ENCODE measurements at places on chromosomes 6 and 20.

- DNase-seq: no peak
Measured at GRCh38 chr6:1838604-1839213, 229.0 kb downstream of the FOXC1 start.

DNA sequence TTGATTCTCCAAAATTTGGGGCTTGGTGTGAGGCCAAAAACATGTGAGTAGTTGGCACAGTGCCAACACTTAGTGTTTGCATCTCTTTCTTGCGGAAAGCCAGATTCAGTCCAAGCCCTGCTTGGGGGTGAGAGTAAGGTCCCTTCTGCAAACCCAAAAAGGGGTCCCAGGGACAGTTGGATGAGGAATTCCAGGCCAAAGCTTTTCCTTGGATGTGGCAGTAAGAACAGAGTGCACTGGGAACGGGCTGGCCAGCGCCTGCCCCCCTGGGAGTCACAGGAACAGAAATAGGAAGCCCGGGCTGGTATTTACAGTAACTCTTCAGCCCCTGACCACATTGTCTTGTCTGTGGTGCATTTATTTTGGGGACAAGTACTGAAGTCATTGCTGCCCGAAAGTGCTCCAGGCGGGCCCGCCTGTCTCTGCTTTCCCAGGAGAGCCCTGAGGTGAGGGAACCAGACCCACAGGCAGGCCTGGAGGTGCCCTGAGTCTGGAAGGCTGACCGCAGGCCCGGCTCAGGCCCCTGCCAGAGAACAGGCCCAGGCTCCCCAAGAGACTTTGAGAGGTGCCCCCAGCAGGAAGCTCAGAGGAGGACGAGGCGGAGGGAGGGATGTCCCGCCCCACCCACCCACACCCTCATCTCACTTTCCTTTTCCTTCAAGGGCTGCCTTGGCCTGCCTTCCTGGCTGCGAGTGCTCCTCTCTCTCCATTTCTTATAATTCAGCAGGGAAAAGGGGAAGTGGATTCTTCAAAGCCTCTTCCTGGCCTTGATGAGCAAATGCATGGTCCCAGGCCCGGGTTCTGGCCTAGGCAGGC is 218.4 kb downstream of the MAFB start:
- peak; percentile 53 for DNase-seq

DNA sequence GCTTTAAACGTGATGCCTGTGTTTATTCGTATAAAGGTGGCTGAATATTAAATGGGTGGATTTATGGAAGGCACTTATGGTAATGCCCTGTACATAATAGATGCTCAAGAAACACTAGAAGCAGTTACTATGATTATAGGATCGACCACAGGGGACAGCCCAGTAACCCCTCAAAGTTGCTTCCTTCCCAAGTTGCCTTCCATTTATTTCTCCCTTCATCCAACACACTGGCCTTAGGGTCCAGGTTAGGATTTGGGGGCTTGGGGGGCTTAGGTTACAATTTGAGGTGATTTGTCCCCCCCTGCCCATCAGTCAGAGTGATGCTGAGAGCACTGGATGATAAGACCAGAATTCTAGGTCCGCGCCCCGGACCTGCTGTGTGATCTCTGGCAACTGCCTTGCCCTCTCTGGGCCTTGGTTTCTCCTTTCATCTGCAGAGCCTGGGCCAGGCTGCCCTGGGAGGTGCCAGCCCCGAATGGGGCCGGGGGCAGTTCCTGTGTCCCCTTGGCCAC is 101.5 kb downstream of the CEBPB start:
- DNase-seq: no peak

DNA sequence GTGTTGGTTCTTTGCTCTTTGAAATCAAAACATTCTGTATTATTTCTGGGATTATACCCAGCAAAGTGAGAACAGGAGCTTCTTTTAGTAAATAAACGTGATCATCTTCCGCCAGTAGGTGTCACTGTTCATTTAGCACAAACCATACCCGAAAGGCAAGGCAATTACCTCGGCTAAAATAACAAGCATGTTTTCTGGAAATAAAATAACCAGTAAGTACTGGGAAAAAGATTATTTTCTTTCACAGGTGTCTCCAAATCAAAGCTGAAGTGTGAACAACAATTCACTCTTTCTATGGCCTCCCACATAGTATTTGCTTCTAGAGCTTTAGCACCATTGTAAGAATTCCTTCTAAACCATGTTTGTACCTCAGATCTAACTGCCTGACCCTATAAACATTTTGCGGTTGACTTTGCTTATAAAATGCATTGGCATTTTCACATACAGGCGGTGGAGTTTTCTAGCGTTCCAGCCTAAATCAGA is 144.6 kb upstream of the AGPAT4 start:
- DNase-seq: peak; percentile 50

- no peak for DNase-seq
Measured at GRCh38 chr6:95815389-95816056, 200.3 kb upstream of the FUT9 start.

DNA sequence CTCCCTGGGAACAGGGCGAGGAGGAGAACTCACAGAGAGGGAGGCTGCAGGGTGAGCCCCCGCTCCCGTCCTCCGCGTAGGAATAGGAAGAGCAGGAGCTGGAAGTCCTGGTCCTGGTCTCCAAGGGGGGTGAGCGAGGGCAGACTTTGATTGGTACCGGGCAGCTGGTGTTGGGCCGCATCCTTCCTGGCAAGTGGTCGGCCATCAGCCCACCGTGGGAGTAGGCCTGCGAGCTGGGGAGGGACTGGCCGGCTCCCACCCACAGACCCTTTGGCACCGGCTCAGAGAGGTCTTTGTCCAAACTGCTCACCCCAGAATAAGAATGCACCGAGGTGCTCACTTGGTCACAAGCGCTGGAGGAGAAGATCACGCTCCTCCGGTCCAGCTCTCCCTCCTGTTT is 56.2 kb downstream of the GJA10 start:
- no peak for DNase-seq

DNA sequence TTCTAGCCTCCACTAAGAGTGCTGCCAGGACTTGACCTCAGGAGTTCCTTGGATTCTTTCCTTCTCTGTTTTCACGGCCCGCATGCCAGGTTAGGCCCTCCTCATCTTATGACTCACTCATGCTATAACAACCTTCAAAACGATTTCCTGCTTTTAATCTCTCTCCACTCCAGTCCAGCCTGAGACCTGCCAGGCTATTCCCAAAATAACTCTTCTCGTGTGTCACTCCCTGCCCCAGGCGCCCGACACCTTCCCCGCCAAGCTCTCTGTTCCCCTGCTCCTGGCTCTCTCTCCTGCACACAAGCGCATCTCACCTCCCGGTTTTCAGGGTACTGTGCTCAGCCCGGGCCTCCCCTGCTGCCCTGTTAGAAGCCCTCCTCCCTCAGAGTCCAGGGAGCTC is 64.1 kb upstream of the RPS6KA2 start:
- no peak for DNase-seq

DNA sequence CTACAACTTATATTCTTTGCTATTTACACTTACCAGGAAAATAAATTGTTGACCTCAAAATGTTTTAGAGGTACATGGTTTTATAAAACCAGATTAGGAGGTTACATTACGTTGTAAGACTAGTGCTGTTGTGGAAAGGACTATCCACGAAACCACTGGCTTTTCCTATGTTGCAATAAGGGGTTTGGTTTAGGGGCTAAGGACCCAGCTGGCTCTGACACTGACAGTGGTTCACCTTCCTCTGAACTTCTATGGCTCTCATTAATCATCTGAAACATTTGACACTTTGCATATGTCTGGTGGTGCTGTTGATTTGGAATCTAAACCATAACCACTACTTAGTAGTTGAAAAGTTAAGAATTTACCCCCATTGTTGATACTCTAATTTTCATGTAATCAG is 186.7 kb downstream of the NKAIN2 start:
- no peak for DNase-seq

GRCh38 chr6:38393986-38394385 is 245.7 kb downstream of the BTBD9 start:
- no peak for DNase-seq

GRCh38 chr6:159043251-159043650 is 1.5 kb downstream of the TAGAP start:
- DNase-seq: no peak

GRCh38 chr6:19979059-19979458 is 141.9 kb downstream of the ID4 start:
- DNase-seq: no peak

- DNase-seq: no peak
Measured at GRCh38 chr6:36700831-36701230, 3.2 kb downstream of the RAB44 start.

DNA sequence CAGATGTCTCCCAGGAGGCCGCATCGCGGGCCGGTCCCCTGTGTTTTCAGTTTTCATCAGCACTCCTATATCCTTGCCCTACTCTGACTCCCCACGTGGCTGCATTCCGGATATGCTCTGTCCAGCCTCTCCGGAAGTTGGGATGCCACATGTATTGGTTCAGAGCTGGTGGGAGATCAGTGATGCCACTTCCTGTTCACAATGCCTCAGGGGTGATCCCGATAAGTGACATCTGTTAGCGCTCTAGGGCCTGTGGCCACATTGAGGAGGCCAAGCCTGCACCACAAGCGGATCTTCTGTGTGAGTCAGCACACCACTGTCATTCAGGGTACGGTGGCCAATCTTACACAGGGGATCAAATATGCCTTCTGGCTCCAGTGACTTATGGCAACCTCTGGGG is 57.8 kb downstream of the PPP1R3G start:
- no peak for DNase-seq

DNA sequence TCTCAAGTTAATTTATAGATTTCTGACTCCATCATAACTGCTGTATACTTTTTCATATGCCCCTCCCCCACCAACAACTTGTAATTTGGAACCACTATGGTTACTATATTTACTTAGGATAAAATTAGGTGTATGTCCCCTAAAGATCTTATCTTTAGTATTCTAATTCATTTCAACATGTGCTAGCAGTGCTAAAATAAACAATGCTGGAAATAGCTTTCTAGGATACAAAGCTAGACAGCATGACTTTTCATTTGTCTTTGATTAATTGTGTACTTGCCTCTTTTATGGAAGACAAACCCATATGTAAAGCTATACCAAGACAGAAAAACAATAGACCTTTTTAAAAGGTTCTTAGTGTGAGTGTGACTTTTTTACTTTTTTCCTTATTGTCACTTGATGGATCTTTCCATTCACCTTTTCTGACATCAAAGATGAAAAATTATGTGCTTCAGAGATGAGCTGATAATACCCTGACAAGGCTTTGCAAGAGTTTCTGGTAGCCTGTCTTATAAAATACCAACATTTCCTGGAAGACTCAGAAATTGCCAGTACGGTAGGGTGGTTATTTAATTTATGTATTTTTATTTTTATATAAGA is 31.2 kb upstream of the POPDC3 start:
- DNase-seq: no peak

- no peak for DNase-seq
Measured at GRCh38 chr6:10309457-10310329, 105.2 kb downstream of the TFAP2A start.

DNA sequence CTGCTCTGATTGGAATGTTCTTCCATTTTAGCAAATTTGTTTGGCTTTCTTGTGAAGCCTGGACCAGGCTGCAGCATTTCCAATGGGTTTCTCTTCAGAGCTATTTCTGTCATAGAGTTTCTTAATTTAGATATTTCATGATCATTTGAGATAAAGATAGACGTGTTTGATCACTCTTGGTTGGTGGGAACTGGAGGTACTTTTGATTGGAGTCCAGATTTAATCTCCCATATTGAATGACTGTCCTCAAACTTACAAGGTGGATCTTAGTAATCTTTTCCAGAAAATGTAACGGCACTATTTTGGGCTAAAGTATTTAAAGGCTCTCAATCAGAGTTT is 29.2 kb downstream of the RNF144B start:
- no peak for DNase-seq

All from right forelimb (tissue), 1 donor.